Naive thymus-derived CD4-positive, alpha-beta T cell (primary cell): ENCODE measurements at places on chromosomes 2 and 18.

- no peak for DNase-seq
These were observed 69.5 kb downstream of the COPS8 start for GRCh38 chr2:237154884-237155851.

DNA sequence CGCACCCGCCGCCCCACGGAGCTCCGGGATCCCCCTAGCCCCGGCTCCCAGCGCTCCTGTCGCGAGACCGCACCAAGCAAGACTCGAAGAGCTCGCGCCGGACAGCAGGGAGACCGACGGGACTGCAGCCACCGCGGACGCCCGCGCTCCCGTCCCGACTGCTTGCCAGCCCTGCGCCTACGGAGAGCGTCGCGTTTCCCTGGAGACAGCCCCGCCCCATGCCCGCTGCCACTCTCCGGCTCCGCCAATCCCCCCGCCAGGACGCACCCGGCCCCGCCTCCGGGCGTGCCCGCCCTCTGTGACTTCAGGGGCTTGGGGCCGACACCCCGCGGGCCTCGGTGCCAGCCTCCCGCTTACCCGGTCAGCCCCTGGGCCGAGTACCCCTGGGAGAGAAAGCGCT is at the start of gene ANKMY1:
Gene ANKMY1, minus strand, starts transcription at position 181 of the 400 bp plus-strand sequence. CDS start 653 bp downstream, outside the sequence.
- peak; percentile 52 for DNase-seq

GRCh38 chr2:11319939-11320338 is 24.5 kb downstream of the ROCK2 start:
- DNase-seq, result no peak

- DNase-seq, result no peak
These were observed 44.1 kb downstream of the KIF1A start for GRCh38 chr2:240775905-240776304.

DNA sequence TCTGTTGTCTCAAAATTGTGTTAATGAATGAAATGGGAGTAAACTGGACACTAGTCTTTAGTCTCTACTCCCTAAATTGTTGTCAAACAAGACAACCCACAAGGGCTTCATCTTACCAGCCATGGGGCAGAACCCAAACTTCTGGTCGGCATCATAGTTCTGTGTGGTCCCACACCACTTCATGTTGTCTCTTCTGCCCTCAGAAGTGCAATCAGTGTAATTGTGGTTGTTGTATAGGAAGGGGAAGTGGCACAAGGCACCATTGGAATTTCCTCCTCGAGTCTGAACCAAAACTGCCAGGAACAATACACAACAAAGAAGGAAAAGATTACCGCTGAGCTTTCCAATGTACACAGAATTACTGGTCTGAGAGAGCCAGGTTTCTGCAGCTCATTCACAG is 12.6 kb downstream of the FN1 start:
- no peak for DNase-seq

DNA sequence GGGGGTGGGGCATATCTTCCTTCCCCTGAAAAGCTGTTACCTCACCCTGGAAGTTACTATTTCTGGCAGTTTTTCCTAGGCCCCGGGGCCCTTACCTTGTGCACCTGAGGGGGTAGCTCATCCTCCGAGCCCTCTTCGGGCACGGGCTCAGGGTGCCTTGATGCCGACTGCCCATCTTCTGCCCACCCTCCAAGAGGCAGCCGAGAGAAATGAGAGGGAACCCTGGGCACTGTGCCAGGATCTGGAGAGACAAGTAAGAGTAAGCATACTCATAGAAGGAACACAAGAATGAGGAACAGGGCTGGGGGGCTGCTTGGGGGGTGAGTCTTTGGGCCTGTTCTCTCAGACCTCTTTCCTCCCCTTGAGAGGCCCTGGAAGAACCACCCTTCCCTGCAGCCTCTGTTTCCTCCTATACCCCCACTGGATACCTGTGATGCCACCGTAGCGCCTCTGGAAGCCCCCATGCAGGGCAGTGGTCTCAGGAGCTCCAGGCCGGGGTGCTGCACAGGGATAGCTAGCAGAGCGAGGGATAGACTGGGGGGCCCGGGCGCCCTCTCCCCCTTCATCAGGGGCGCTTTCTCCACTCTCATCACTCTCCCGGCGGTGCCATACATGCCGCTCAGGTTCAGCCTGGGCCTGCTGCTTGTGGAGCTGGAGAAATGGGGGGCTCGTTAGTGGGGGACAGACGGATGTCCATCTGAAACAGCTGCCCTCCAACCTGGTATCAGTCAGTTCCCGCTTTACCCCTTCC is 2.1 kb upstream of the ABCB6 start:
- DNase-seq, result no peak

GRCh38 chr2:203301667-203302066 is 26.5 kb upstream of the ABI2 start:
- no peak for DNase-seq

DNA sequence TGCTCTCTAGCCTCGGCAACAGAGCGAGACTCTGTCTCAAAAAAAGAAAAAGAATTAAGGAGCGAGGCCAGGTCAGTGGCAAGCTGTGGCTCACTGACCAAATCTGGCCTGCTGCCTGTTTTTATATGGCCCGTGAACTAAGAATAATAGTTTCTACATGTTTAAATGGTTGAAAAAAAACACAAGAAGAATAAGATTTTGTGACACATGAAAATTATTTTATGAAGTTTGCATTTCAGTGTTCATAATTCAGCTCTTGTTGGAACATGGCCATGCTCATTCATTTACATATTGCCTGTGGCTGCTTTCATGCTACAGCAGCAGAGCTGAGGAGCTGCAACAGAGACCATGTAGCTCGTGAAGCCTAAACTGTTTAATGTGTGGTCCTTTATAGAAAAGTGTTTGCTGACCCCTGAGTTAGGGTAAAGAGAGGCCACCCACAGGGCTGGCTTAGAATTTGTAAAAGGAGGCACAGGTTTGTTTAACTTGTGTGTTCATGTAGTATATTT is 59.5 kb downstream of the MFSD6 start:
- peak; percentile 9 for DNase-seq

DNA sequence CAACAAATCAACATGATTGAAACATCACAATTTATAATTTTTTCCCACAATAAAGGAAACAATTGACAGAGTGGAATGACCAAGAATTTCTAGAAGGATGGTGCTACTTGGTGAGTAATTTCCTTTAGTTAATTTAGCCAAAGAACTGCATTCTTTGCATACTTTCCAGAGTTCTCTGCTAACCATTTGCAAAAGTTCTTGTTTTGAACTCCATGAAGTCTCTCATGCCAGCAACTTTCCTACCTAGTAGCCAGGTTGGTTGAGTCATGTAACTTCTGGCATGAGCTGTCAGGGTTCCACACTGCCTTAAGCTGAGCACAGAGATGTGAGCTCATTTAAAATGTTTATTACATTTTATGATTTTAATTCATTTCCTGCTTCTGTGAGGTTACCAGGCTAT is 539.6 kb downstream of the PID1 start:
- no peak for DNase-seq

DNA sequence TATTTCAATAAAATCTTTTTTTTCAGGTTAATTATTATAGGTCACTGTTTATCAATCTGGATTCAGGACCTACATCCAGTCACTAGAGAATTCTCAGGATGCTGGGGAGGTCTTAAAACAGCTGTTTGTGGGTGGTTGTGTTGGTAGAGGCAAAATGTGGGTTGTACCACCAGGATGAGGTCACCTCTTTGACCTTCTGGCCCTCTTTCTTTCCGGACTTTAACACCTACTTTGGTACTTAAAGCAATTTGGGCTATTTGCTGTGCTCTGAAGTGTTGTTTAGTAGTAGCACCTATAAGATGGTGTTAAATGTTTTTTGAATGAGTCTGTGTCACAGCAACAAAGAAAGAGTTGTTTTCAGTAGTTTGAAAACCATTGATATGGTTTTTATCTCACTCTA is 14.6 kb downstream of the EML4 start:
- no peak for DNase-seq
